ENCODE measurements at places on chromosomes 4 and X.

DNA sequence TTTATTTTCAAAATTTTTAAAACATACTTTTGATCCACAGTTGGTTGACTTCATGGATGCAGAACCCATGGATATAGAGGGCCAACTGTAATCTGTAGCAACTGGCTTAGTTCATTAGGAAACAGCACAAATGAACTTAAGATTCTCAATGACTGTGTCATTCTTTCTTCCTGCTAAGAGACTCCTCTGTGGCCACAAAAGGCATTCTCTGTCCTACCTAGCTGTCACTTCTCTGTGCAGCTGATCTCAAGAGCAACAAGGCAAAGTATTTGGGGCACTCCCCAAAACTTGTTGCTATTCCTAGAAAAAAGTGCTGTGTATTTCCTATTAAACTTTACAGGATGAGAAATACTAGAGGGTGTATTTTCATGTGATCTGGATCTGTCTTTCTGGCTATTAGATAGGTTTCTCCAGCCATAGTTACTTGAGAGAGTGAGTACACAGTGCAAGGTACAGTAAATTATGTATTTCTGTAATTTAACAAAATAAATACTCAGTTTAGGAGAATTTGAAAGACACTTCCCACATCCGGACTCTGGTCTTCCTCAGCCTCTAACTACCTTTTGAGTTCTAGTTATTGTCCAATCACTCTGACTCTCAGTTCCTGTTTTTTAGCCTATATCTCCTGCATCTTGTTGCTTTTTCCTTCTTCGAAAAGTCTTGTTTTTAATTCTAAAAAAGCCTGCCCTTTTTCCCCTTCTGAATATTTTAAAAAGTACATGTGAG lies 21.8 kb downstream of the TLR2 start:
- DNase-seq: no peak

GRCh38 chr4:16227462-16227868 lies 1.2 kb upstream of the TAPT1 start:
- no peak for DNase-seq

DNA sequence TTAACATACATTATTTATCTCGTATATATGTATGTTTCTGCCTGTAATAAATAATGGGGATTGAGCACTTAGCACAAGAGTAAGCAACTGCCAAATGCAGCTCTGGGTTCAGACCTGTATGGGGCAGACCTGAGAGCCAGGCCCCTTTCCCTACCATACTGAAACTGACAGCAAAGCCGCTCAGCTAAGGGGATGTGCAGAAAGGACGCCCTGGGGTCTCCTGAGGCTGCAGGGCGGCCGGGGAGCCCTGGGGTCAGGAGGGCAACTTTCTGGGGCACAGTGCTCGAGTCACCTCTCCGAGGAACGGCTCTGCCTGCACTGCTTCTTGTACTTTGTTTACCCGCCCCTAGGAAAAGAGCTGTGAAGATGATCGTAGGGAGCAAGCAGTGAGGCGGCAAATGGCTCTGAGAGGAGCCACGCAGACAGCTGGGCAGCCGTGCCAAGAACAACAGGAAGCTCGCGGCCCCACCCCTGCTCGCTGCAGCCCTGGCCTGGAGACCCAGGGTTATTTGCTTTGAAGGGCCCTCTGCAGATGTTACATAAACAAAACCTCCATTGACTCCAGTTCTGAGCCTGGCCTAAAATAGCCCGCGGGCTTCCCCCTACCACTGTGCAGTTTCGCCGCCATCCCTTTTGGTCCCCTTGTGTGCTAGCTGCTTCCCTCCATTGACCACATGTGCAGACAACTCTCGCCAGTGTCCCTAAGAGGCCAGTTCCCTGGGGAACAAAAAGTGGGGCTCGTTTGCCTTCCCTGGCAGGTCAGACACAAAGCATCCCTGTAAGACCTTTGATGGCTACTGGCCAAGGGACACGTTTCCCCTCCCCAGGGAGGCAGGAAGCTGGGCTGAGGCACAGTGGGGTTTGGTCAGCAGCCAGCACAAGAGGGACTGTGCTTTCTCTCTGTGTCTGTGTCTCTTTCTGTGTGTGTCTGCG lies 111.3 kb upstream of the LNX1 start:
- no peak for DNase-seq

DNA sequence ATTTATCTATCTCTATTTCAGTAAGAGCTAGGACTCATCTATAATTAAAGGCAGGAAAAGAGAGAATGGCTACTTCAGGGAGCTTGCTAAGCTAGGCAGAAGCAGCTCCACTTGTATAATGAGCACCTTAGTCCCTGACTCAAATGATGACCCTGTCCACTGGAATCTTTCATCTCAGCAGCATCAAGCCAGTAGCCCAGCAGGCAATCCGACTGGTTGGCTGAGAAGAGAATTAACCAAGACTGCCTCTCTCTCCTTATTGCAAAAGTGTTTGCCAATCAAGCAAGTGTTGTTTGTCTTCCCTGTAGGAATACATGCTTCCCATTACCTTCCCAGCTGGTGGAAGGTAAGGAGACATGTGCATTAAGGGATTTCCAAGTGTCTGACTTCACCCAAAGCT lies 3.9 kb upstream of the SPOCK3 start:
- DNase-seq: no peak

DNA sequence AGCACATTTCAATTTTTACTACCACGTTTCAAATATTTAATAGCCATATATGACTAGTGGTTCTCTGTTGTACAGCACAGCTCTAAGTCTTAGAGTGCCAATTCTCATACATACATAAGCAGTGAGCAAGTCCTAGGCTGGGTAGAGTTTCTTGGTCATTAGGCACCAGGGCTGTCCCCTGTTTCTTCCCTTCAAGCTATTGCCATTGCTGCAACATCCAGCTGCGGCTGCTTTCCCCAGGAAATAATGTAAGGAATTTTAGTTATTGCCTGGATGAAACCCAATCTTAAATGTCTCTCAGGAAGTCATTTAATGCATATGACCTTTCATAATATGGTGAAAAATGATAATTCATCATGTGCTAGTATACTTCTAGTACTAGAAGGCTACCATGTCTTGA lies 74.1 kb upstream of the PPP3CA start:
- DNase-seq: no peak

DNA sequence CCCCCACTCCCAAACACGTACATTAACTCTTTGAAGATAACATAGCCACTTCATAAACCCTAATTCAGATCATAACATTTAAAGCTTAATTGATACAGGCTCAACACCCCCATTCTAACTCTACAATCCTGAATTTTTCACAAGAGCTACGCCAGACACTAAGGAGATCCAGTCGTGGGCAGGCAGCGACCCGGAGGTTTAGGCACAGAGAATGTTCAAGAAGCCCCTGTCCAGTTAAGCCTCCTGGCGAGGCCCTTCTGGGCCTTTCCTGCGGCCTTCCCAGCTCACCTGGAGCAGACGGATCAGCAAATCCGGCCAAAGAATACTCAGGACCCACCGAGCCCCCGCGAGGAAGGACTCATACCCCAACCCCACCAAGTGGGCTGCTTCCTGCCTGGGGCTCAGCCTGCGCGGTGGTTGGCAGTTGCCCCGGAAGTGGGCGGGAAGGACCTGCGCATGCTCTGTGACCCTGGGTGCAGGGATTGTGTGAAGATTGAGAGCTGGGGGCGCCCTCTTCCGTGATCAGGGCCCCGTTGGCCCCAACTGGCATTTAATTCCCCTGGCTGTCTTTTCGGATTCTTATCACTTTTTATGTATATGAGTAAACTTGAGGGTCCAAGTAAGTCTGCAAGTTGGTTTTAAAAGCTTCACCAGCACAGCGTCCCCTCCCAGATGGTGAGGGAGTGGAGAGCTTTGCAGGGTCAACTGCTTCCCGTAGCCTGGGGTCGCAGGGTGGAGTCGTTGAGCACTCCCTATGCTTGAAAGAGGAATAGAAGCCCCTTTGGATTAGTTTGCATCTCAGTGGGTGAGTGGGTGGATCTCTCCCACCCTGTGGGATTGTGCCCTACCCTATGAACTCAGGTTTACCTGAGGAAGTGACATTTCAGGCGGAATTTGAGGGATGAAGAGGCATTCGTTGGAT lies at the start of gene TRIM61:
TRIM61 (minus strand) TSS at position 415 of the 922 bp plus-strand sequence. CDS start 7,655 bp downstream, outside the sequence.
- DNase-seq: no peak

GRCh38 chr4:104169437-104169836 lies 325.3 kb downstream of the CXXC4 start:
- no peak for DNase-seq

DNA sequence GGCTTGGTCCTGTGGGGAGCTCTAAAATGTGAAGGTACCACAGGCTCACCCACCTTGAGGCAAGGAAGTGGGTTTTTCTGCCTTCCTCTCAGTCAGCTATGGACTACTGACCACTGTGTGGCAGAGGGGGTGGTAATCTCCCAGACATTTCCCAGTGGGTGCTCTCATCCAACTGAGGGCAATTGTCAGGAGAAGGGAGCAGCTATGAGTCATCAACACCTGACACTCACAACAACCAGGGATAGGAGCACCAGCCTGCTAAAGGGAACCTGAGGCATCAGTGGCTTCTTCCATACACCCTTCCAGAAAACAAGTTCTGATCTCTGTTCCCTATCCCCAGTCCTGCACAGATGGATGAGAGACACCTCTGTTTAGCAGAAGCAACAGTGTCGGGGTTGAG lies 468.8 kb downstream of the BCOR start:
- no peak for DNase-seq

GRCh38 chrX:103437147-103437873 lies 61.0 kb downstream of the BEX3 start:
- DNase-seq: no peak

GRCh38 chr4:59689149-59689548 lies 1511.0 kb upstream of the ADGRL3 start:
- no peak for DNase-seq

GRCh38 chr4:8167291-8167690 lies 8.7 kb upstream of the ABLIM2 start:
- DNase-seq: no peak

GRCh38 chrX:127038065-127038464 lies 218.5 kb downstream of the PRR32 start:
- no peak for DNase-seq

DNA sequence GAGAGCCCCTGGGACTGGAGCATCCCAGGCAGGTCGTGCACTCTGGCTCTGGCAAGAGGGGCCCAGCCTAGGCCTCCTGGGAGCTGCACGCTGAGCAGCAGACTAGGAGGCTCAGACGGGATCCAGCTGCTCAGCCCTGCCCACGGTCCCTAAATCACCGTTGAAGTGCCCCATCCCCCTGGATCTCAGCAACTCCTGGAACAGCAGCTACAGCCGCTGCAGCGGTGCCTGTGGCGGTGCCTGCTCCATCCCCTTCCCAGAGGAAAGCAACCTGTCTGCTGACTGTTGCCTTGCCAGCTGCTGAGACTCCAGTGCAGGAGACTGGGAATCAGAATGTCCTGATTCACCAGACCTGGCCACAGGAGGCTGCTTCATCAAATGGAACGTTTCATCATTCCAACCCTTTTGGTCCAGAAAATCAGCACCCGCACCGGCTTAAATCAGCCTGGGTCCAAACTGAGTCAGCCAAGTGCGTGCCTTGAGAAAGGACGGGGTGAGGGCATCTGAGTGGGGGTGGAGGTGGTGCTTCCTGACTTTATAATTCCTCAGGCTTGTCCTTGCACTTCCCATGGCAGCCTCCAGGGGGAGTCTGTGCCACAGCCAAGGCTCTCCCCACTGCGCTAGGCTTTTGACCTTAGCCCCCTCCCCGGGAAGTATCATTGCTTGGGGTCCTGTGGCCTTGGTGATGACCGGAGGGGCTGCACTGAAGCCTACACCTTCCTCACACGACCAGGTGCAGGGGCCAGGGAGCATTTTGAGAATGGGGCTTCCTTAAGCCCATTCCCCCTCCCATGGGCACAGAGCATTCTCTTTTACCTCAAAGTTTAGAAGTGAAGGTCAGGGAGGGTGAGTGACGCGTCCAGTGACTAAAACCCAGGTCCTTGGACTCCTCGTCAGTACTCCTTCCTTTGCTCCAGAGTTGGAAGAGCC lies 6.5 kb downstream of the ZNF185 start:
- no peak for DNase-seq

GRCh38 chr4:169627307-169627706 lies 6.9 kb downstream of the CLCN3 start:
- DNase-seq: no peak

DNA sequence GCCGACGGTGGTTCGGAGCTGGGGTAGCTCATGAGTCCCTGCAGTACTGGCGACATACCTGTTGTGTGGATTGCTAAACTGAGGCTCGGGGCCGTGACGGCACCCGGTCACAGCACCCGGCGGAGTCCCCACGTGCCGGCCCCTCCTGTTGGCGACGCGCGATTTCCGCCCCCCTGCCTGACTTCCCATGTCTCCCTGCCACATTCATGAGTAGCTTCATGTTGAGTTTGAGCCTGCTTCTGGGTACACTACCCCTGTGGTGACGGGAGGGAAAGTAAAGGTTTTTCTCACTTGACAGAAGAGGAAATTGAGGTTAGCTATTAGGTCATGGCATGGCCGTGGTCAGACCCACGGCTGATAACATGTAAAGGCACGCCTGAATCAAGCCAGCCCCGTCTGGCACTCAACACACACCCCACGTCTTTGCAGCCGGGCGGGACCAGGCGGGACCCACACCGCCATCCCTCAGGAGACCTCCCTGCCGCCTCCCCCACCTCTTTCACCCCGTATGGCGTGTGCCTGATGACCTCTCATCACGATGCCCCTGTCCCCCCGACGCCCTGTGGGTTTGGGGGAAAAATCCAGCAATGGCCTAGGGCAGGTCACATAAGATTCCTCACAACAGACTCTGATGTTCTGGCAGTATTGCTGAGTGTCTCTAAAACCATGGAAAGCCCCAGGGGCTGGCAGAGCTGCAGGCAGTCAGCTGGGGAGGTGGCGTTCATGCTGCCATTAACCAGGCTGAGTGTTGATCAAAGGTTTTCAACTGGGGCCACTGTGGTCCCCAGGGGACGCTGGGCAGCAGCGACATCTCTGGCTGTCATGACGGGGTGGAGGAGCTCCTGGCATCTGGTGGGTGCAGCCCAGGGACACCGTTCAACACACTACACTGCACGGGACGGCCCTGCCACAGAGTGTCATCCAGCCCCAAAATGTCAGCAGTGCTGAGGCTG lies 29.2 kb downstream of the P2RY8 start:
- DNase-seq: no peak

GRCh38 chr4:26124753-26125321 lies 196.0 kb upstream of the RBPJ start:
- DNase-seq: no peak

DNA sequence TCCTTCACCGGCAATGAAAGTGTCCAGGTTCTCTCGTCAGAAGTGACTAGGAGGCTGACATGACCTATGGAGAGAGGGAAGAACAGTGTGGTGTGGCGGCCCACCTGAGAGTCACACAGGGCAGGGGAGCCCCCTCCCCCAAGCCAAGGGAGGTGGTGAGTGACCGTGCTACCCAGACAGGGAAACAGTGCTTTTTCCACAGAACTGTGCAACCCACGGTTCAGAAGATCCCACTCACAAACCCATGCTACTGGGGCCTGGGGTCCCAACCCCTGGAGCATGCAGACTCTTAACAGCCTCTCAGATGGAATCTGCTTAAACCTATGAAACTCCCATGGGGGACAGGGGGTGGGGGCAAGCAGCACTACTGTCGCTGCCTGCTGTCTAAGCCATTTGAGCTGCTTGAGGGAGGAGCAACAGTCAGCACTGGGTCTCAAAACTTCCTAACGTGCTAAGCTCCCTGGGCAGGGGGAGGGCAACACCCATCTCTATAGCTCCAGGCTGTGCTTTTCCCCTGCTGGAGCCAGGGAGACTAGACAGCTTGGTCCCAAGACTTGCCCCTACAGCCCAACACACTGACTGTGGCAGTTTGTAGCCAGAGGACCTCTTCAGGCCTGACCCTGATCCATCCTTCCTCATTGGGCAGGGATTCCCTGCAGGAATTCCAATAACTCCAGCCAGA lies 850.4 kb upstream of the AADAT start:
- DNase-seq: no peak

- DNase-seq: no peak
These were observed 42.5 kb downstream of the VGLL1 start for GRCh38 chrX:136574548-136574947.

- no peak for DNase-seq
These were observed 63.8 kb upstream of the ATOH1 start for GRCh38 chr4:93764639-93765246.

- DNase-seq: no peak
These were observed 8.4 kb downstream of the CNGA1 start for GRCh38 chr4:48008021-48008596.
